ENCODE measurements at places on chromosomes 13 and 19.
A peak's percentile ranks its signal among the peaks of the same experiment; 100 is the strongest.

DNA sequence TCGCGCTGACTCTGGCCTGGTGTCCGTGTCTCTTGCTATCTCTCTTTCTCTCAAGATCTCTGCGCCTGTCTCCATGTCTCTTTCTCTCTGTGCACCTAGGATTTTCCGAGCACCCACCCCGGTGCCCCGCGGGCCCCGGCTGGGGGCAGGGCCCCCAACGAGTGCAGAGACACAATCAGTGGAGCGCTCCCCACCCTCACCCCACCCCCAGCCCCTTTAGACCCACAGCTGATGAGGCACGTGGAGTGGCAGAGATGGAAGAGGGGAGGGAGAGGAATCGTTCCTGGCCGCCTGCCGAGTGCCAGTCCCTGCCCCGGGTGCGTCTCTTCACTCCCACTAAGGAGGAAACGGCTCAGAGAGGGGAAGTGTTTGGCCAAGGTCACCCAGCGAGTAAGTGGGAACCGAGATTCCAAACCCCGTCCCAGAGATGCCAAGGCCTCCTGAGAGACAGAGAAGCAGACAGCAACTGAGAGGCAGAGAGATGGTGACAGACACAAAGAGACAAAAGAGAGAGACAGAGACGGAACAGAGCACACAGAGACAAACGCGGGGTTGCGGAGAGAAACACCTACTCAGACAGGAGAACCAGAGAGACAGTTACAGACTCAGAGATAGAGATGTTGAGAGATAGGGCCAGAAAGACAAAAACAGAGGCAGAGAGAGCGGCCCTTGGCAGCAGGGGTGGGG is 626 bp upstream of the BCL3 start:
- H3K4me1 ChIP-seq, result peaks cover 5% of the 10 kb centered on the region
- H3K27ac ChIP-seq, result peak overlapping the region; percentile 91
- no peaks in the 10 kb centered on the region for H3K27me3 ChIP-seq
- H3K36me3 ChIP-seq, result no peaks in the 10 kb centered on the region
- H3K4me3 ChIP-seq, result peak overlapping the region; percentile 76
- peak; percentile 64 for DNase-seq

DNA sequence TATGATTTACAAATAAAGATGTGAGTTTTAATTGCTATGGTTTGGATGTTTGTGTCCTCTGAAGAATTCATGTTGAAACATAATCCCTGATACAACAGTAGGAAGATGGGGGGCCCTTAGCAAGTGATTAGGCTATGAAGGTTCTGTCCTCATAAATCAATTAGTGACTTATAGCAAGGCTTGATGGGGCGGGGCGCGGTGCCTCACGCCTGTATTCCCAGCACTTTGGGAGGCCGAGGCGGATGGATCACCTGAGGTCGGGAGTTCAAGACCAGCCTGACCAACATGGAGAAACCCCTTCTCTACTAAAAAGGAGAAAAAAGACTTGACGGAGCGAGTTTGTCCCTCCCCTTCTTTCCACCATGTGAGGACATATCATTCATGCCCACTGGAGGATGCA is 2486.5 kb upstream of the PCDH20 start:
- no peaks in the 10 kb centered on the region for H3K36me3 ChIP-seq
- DNase-seq, result no peak
- H3K4me1 ChIP-seq, result no peaks in the 10 kb centered on the region

- no peaks in the 10 kb centered on the region for H3K36me3 ChIP-seq
- no peak for DNase-seq
- H3K27ac ChIP-seq, result no peak overlapping the region
- H3K4me3 ChIP-seq, result no peak overlapping the region
- H3K27me3 ChIP-seq, result peaks cover under 1% of the 10 kb centered on the region
These were observed 34.6 kb upstream of the SLC46A3 start for GRCh38 chr13:28753208-28753892.

- no peak overlapping the region for H3K27ac ChIP-seq
- no peaks in the 10 kb centered on the region for H3K27me3 ChIP-seq
- no peak overlapping the region for H3K4me3 ChIP-seq
- H3K4me1 ChIP-seq, result no peaks in the 10 kb centered on the region
- no peaks in the 10 kb centered on the region for H3K36me3 ChIP-seq
These were observed 16.1 kb downstream of the LGALS16 start for GRCh38 chr19:39671739-39672363.

Data from uterus (tissue), 4 donors.